ENCODE measurements at places on chromosomes 5 and 9.

GRCh38 chr9:94921092-94921471 lies 194.6 kb downstream of the AOPEP start:
- DNase-seq, result no peak

- DNase-seq, result no peak
Observed at GRCh38 chr5:23007236-23007635, 154.1 kb upstream of the CDH12 start.

DNA sequence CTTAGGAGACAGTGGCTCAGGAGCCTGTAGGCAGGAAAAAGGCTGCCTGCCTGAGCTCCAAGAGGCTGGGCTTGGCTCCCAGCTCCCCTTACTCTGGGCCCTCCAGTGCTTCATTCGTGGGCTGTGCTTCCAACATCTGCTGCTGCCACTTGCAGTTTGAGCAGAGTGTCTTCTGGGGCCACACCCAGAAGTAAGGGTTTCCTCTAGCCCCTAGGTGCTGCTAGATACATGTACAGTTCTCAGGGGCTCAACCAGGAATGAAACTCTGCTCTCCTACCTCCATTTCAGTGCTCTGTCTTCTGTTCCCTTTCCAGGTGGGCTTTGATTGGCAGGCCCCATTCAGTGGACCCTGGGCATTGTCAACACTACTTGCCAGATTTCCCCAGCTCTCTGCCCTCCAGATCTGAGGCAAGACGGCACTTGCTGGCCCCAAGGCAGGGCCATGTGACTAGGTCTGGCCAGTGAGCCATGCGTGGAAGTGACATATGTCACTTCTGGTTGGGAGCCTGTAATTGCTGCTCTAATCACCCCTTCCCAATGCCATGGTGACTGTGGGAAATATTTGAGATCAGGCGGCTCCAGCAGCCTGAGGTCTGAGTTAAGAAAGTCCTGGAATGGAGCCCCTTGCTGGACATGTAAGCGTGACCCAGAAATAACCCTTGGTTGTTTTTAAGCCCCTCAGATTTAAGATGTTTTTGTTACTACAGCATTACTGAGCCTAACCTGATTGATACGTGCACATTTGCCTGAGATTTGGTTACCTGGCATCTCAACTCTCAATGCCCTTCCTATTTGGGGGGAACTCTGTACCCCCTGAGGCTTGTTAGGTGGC lies 9.4 kb upstream of the BOD1 start:
- no peak for DNase-seq

DNA sequence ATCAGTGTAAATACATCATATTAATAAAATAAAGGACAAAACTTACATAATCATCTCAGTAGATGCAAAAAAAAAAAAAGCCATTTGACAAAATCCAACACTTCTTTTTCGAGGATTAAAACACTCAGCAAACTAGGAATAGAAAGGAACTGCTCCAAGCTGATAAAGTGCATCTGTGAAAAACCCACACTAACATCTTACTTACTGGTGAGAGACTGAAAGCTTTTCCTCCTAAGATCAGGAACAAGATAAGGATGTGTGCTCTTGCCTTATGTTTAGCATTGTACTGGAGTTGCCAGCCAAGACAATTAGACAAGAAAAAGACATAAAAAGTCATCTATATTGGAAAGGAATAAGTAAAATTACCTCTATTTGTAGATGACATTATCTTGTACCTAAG lies 120.2 kb upstream of the SAP30L start:
- DNase-seq, result no peak

- DNase-seq, result no peak
Observed at GRCh38 chr5:17799521-17799920, 165.3 kb downstream of the TAF11L14 start.

DNA sequence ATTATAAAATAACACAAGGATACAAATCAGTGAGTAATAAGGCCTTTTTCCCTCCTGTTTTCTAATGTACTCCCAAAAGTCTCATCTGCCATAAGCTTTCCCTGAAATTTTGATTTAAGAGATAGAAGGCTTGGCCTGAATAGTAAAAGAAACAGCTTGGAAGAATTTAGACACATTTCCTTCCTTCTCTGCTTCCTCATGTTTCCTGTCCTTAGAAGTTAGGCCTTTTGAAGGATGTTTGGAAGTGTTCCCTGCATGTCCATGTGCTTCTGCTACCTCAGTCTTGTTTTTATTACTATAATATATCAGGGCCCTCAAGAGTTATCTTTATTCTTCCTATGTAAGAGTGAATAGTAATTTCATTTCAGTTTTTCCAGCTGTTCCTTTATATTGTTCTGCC lies 242.7 kb downstream of the DEPDC1B start:
- no peak for DNase-seq

- no peak for DNase-seq
Observed at GRCh38 chr5:37951946-37952721, 112.3 kb upstream of the GDNF start.

- no peak for DNase-seq
Observed at GRCh38 chr5:72138943-72139521, 31.8 kb downstream of the MAP1B start.

DNA sequence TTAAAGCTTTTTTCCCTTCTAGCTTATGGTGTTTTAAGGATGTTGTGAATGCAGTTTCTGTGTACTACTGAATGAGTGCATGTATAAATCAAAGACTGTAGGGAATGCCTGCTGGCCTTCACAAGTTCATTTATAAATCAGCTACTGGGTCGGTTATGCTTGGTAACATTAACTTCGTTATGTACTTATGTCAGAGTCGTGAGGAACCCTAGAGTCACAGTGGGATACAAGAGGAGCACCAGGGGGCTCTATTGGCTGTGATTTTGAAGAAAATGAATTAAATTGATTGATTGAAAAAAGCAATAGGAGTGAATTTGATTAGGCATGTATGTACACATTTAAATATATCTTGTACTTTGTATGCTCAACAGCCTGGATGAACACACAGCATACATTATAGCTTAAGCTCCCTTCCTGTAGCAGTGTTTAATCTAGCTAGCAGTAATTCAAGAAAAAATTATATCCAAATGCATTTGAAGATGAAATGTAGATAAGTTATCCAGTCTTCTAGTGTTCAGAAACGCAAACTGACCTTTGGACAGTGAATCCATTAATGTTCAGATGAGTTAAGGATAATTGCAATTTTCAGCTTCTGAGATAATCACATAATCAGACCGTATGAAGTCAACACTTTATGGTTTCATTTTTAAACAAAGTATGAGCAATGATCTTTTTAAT lies 204.2 kb downstream of the KDM4C start:
- DNase-seq, result no peak

DNA sequence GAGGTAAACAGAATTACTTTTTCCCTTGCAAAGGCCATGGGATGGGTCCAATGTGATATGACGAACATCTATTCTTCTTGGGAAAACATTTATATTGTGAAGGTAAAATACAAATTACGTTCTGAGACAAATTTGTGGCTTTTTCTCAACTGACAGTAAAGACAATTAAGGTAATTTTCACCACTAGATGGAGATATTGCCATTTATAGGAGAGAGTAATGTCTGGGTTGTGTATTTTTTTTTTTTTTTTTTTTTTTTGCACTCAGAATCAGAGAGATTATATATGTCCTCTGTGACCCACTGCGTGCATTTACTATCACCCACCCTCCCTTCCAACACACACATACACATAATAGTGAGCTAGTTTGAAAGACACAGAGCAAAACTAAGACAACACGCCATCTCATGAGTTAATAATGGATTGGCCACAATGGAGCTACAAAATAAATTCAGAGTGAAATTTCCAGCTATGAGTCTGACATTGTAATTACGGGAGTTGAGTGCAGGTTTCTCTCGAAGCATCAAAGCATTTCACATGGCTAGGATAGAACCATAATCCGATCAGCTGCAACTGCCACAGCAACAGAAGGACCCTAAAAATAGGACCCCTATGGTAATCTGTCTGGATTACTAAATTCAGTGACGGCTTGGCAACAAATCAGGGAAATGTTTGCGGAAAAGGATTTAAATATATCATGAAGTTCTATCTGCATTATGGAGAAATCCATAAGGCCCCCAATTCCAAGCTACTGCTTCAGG lies 49.2 kb downstream of the ANXA1 start:
- DNase-seq, result no peak
